Small intestine (tissue), 16 donors: ENCODE measurements at places on chromosomes 7 and 10.

- no peak for DNase-seq
Measured at GRCh38 chr10:33323721-33324120, 10.7 kb downstream of the NRP1 start.

- DNase-seq = no peak
Measured at GRCh38 chr7:82745820-82746219, 302.2 kb upstream of the CACNA2D1 start.

- peak; percentile 22 for DNase-seq
Measured at GRCh38 chr7:134995239-134996096, 9.2 kb downstream of the AGBL3 start.

DNA sequence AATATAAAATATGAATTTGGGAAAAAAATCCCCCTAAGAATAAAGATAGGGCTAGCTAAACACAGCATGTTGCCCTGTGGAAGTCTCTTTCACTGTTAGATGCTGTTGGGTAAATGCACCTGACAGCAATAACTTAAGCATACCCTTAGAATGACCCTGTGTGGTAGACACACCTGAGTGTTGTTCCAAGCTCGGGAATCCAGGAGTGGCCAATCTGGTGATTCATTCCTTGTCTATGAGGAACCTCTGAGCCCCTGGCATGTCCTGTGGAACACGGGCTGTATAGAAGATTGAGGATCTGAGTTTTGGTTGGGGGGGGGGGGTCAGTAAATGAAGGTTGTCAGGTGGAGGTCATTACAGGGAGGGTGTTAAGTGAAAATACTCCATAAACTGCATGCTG, 730.0 kb upstream of the IGFBP3 start:
- DNase-seq = peak; percentile 96

DNA sequence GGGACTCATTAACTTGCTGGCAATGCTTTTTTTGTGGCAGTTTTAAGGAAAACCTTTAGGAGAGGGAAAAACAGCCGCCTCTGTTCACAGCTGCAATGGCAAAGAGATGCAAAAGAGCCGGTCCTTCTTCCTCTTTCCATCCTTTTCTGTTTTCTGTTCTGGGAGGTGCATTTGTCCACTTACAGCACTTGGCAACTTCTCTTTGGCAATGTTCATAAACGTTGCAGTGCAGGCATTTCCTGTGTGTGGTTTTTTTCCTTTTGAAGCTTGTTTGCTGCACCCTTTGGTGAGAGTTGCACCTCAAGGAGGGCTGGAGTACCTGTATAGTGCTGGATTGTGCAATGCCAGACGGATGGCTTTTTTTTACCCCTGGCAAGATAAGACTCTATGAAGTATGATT, 53.9 kb upstream of the HABP2 start:
- no peak for DNase-seq

DNA sequence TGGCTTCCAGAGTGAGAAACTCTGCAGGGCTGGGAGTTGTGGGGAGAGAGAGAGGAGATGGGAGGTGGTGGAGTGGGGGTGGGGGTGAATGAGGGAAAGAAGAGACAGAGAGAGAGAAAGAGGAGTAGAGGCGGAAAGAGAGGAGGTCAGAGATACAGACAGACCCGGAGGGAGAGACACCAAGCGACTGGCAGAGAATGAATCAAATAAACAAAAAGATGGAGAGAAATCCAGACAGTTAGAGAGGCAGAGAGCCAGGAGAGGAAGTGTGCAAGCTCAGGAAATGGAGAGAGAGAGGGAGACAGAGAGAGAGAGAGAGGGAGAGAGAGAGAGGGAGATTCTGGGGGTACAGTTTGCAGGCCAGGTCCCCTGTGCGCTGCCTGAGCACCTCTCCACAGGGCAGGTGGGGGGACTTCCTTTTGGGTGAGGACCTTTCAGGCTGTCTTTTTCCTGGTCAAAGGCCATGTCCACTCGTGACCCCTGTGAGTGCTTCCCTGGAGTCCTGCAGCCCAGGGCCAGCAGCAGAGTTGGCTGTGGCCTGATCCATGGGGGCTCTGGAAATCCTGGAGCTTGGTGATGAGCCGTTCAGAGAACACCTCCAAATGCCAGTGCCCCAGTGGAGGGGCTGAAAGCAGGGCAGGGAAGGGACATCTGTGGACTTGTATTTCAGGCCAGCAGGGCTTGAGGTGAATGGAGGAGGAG, 25.0 kb upstream of the PCBD1 start:
- DNase-seq = no peak

- DNase-seq = no peak
Measured at GRCh38 chr7:85525676-85526075, 338.8 kb upstream of the SEMA3D start.

DNA sequence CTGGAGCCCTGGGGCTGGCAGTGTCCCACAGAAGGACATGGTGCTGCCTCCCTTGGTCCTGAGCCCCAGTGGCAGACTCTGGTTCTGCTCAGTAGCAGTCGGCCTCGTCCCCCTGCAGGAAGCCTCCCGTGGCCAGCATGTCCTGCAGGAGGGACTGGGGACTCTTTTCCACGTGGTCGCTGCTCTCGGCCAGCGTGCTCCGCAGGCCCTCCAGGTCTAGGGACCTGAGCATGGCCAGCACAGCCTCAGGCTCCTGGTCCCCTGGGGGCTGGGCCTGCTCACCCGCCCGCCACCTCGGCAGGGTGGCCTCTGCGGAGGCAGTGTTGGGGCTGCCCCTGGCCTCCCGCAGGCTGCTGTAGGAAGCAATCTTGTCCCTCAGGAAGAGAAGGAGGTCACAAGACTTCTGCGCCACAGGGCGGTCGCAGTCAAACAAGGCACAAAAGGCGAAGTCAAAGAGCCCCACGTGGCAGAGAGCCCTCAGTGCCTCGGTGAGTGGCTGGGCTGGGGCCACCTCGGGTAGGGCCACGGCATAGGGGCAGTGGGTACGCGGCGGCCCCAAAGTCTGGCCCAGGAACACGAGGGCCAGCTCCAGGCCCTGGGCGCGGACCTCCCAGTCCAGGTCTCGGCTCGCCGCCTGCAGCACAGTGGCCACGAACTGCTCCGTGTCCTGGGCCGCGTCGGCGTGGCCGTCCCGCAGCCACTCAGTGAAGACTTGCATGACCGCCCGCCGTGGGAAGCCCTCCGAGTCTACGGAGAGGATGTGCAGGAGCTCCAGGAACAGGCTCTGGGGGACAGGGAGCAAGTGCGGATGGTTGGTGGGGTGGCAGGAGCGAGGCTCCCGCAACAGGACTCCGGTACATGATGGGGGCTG, 17.1 kb downstream of the BRAT1 start:
- no peak for DNase-seq

- no peak for DNase-seq
Measured at GRCh38 chr7:2299870-2300512, 14.2 kb downstream of the SNX8 start.

GRCh38 chr10:98016772-98017475, 13.5 kb downstream of the CRTAC1 start:
- DNase-seq = no peak

DNA sequence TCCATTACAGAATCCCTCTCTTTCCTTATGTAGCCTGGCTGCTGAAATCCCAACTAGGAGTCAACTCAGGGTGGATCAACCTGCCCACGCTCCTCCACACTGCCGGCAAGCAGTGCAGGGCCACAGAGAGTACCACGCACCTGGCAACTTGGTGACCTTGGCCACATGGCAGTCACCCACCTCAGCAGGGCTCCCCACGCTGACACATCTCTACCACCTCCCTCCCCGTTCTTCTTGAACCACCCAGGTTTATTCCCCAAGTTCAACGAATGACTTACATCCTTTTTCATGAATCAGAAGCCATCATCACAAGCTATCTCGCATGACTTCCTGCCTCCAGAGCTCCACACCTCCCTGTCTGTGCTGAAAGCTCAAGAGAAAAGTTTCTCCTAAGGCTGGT, 153.4 kb downstream of the GRID1 start:
- DNase-seq = no peak

GRCh38 chr7:44573464-44574286, at the start of gene DDX56:
Gene DDX56, minus strand, starts transcription at chr7:44573908. Its CDS starts 13 bp downstream, at chr7:44573895.
- peak; percentile 97 for DNase-seq

GRCh38 chr7:100570954-100571828, 2.5 kb downstream of the SAP25 start:
- DNase-seq = no peak

GRCh38 chr10:124918191-124918830, 23.6 kb upstream of the ZRANB1 start:
- no peak for DNase-seq

DNA sequence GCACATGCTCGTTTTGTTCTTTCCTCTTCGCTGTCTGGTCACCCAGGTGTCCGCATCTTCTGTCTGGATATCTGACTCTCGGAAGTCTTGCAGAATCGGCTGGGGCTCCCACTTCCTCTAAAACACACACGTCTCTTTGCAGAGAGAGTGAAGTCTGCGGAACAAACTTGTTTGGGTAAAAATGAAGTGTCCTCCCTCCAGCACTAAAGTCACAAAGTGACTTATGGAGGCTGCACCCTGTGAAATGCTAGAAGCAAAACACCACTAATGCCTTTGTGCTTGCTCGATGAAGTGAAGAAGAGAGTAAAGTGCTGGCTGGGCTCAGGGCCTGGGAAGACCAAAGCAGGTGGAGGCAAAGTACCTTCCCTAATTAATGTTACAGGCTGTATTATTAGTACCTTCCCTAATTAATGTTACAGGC, 71.4 kb downstream of the FGFR2 start:
- DNase-seq = no peak

DNA sequence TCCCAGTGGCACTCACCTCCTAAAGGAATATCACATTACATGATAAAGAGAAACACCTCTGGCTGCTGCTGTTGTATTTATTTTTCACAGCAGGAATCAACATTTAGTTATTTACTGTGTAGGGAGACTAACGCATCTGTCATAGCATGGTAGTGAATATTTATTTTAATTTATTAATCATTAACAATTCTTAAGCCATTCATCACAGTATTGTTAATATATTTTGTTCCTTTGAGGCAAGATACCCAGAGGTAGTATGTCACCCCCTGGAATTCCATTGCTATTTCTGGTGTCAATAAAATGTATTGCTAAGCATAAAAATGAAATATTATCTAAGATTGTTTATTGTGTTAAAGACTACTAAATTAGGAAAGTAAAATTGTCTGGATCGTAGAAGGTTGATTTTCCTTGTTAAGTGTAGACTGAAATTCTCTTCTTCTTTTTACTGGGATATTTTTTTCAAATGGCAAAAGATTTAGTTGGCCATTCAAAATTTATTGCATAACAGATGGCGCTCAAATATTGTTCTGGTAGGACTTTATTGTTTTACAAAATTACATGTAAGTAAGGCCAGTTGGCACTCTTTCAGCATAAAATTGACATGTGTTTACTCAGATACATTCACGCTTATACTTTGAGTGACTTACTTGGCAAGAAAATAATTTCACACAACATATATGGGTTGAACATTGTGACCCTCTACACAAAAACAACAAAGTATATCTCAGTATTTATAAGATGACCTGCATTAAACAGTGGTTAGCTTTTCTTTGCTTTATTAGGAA, 1358.7 kb upstream of the SORCS1 start:
- no peak for DNase-seq

DNA sequence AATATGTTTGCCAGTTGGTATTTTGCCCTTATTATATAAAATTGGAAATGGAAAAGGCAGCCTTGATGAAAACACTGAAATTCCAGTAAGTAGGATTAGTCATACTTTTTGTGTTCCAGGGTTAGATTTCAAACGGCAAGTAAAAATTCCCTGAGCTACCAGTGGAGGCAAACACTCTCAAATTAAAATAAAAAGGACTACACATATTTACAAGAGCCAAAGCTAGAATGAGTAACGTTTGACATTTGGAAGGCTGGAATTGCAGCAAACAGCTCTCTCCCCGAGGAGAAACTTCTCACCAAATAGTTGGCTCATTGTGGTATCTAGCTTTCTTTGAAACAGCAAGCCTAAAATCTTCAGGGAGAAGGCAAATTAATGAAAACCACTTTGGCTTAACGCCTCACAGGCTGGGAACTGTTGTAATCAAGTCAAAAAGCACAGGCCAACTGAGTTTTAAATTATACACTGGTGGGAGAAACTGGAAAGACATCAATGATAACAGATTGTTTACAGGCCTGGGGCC, 288.4 kb downstream of the SNX13 start:
- DNase-seq = no peak

GRCh38 chr10:92593619-92594588, 974 bp downstream of the KIF11 start:
- DNase-seq = peak; percentile 7

DNA sequence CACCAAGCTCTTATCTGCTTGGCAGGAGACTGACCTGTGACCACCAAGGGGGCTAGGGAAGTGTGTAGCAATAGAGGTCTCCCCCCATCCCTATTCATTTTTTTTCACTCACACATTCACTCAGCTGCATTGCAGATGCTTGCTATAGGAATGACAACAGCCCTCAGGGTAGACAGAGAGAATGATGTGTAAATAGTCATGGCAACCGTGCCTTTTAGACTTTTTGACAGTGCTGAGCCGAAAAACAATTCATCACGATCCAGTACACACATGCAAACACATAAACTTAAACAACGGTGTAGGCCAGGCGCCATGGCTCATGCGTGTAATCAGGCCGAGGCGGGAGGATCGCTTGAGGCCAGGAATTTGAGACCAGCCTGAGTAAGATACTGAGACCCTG, 7.6 kb upstream of the ELN start:
- no peak for DNase-seq

DNA sequence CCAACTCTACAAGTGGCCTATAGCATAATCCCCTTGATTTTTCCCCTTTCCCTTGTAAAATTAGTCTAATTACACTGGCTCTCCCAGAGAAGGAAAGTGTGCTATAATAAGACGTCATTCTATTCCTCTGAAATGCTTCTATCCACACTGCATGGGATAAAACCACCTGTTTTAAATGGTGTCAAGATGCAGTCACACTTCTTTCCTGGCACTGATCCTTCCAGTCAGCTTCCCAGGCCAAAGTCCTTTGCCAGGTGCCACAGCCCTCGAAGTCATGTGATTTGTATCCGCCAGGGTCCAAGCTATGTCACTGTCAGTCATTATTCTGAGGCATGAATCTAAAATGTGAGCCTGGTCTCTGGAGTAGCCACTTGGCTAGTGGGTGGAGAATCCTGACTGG, 169.0 kb upstream of the KIAA1217 start:
- peak; percentile 68 for DNase-seq

- no peak for DNase-seq
Measured at GRCh38 chr7:102044984-102045673, 227.7 kb downstream of the CUX1 start.

- no peak for DNase-seq
Measured at GRCh38 chr10:29105516-29106215, 183.2 kb upstream of the LYZL1 start.

DNA sequence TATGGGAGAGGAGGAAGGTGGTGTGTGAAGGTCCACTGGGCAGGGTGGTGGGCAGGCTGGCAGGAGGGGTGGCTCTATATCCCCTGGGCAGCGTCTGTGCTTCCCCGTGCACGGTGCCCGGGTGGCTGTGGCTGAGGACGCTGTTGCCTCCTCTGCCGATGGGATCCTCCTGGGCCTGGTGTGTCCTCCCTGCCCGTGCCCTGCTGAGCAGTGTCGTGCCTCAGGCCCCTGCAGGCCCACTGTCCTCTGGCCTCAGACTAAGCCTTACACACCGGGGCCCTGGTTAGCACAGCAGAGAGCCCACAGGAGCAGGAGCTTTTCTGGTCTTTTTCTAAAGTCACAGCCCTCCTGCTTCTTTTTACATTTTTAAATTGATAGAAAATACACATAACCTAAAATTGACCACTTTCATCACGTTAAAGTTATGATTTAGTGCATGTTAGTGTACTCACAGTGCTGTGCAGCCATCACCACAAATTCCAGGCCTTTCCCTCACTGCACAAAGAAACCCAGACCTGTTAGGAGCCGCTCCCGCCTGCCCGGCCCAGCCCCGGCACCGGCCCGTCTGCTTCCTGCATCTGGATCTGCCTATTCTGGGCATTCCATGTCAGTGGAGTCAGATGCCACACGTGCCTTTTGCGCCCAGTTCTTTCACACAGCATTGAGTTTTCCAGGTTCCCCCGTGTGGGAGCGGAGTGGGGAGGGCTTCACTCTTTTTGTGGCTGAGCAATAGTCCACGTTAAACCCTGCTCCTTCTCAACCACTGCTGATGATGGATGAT, 19.4 kb downstream of the PFKFB3 start:
- no peak for DNase-seq
